Activated T-helper 1 cell treated with anti-CD3 and anti-CD28 coated beads, Interleukin-2, amount 50 U/mL, for 16 hours (primary cell): ENCODE measurements at places on chromosomes 3 and 15.

DNA sequence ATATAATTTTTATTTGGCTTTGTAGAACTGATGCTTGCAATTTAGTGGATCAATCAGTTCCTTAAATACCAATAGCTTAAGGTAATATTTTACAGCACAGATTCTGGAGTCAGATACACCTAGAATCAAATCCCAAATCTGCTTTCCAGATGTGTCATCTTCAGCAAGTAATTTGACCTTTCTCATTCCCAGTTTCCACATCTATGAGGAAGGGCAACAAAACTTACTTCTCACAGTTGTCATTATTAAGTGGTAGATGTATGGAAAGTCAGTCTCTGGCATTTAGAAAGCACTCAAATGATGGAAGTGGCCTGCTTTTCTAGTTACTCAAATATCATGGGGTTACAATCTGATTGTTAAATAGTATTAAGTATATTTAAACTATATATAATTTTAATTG is 767.0 kb downstream of the CADM2 start:
- DNase-seq, result no peak

- no peak for DNase-seq
These were observed 147.5 kb downstream of the FILIP1L start for GRCh38 chr3:99966662-99967416.

DNA sequence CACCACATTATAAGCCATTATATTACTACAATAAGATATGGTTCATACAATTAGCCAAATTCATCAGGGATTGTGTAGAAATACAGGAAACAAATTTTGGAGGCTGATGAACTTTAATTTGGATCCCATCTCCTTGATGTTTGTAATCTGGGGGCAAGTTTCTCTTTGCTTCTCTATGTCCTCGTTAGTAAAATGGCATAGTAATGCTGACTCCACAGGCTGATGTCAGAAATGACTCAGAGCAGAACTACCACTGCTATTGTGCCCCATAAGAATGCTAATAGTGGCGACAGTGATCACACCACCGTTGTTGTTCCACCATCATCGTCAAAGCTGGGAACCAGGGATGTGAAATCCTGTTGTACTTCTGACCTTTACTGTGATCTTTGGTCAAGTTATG is 722.3 kb upstream of the LMCD1 start:
- no peak for DNase-seq

DNA sequence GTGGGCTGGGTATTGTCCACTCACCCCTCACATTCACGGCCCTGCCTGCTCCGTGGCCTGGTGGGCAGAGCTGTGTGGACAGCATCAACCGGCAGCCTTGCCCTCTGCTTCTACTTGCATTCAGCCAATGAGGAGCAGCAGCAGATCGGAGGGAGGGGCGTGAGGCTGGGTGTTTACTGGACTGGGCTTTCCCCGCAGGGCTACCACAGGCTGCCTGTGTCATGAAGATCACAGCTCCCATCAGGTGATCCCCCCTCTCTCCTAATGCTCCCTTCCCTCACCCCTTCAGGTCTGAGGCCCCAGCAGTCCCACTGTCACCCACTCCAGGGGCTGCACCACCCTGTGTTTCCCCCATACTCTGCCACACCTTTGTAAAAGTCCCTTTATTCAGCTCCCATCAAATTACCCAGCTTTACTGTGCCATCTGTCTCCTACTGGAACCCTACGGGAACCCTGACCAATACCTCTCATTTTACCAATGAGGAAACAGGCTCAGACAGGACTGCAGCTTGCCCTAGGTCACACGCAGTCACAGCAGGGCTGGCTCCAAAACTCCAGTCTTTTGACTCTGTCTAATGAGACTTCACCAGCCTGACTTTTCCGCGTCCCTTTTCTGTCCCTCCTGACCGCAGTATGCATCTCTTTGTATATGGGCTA is 81.1 kb downstream of the MEGF11 start:
- no peak for DNase-seq

DNA sequence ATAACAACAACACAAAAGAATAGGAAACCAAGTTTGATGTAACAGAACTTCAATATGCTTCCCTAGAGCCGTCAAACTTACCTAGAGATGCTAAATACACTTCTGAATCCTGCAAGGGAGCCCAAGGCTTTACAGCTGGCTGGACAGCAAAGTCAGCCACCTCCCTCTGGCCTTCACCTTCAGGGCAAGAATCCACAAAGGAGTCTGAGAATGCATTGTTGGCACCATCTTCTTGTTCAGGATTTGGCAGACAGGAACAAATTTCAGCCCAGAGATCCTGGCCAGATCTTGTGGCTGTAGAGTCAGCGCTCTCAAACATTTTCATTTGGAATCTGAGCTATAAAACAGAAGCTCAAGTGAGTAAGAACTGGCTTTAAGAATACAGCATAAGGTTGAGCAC is 2.2 kb downstream of the CCDC32 start:
- no peak for DNase-seq

DNA sequence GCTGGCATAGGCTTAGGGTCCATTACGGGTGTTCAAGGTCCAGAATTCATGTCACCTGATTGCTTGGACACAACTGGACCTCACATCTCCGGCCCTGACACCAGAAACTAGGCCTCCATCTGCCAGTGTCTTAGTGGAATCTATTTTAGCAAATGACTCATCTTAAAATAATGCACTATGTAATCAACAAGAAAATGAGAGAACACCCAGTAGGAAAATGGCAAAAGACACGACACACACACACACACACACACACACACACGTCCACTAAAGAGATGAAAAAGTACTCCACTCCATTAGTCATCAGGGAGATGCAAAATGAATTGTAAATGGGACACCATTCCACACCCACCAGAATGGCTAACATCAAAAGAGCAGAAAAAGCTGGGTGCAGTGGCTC is 11.2 kb downstream of the APBA2 start:
- DNase-seq, result no peak

- DNase-seq, result no peak
These were observed 65.1 kb upstream of the LCTL start for GRCh38 chr15:66630801-66631351.

DNA sequence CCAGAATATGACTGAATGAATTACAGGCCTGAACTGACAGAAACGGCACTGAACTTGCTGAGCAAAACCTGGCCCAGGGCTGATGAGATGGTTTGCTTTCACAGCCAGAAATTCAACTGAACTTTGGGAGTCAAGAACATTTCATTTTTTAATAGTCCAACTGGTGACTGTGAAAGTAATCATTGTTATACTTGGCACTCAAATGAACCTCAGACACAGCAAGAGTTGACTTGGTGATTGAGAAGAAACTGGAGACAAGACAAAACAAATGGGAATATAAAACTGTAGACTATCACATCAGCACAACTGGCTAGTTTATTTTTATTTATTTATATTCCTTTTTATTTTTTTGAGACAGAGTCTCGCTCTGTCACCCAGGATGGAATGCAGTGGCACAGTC is 858.9 kb upstream of the CFAP20DC start:
- DNase-seq, result no peak

DNA sequence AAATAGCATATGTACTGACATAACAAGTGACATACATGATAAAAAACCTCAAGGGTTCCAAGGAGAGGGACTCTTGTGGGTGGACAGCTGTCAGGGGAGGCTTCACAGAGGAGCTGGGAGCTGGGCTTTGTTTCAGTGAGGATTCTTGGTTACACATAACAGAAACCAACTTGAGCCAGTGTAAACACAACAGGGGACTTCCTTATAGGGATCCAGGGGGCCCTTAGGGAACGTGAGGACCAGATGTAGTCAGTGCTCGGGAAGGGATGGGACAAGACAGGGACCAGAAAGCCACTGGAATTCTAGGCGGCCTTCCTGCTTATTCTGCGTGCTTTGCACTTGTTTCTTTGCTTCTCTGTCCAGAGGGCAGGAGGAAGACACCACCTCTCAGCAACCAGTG is 34.9 kb downstream of the SNAPC5 start:
- DNase-seq, result no peak

- DNase-seq, result no peak
These were observed 35.2 kb upstream of the LAMP3 start for GRCh38 chr3:183197734-183198133.

- DNase-seq, result no peak
These were observed 94.3 kb upstream of the PFN2 start for GRCh38 chr3:150064971-150065370.

GRCh38 chr3:174347474-174348138 is 511.5 kb upstream of the NAALADL2 start:
- no peak for DNase-seq

DNA sequence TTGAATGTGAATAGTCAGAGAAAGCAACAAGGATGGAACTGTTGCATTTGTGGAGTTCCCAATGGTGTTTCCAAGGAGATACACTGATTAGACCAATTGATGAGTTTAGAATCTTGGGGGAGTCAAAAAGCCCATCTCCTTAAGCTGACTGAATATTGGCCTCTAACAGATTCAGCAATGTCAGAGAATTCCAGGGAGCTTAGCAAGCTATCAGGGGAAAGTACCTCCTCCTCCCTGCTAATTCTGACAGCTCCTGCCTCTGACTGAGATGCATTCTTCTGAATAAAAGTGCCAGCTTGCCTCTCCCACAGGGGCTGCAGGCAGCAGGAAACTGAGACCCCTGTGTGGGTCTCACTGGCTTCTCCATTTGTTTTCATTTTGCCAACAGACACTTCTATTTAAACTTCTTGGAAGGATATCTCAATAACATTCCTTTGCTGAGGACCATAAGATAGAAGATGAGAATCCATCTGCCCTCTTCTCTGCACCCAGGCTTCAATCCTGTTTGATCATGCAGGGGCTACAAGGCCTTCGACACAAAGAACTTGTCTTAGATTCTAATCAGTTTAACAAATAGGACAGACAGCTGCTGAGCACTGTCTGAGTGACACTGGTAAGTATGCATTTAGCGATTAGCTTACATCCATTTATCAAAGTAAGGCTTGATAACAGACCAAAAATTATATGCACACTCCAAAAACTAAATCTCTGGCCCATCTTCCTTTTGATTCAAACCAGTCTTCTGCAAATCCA is 1080.8 kb downstream of the TUSC7 start:
- no peak for DNase-seq

DNA sequence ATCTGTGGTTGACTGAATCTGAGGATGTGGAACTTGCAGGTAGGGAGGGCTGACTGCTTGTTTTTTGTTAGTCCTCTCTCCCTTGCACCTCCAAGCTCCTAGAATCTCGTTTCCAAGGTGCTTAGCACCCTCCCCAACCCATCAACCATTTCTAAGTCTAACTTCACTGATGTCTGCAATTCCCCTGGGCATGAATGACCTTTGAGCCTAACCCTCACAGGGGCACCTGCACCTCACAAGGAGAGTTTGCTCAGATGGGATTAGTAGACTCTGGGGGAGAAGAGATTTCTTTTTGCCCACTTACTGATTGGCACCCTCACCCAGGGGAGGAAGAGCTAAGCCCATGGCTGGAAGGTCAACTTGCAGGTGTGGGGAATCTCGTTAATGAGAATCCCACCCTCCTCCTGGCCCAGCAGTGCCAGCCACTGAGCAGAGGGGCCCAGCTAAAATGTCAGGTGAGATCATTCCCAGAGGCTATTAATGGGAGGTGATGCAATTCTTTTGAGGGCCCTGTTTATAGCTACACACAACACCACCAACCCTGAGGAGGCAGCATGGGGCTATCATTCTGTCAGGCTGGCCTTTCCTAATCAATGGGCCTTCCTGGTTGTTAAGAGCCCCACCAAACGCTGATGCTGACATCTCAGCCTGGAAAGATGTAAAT is 81.6 kb upstream of the HERC1 start:
- DNase-seq, result no peak

- DNase-seq, result no peak
These were observed 10.8 kb downstream of the CMTM8 start for GRCh38 chr3:32249184-32249782.

DNA sequence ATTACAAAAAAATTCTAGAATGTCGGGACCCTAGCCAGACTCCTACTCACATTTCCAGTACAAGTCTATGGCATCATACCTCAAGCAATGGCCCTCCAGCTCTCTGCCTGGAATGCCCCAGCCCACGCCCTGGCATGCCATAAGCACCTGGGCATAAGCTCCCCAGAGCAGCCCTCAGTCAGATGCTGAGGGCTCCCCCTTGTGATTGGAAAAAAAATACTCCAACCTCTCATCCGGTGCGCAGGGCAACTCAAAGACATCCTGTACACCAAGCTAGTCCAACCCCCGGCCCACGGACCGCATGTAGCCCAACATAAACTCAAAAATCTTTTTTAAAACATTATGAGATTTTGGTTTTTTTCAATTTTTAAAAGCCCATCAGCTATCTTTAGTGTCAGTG is 115.4 kb downstream of the NEK10 start:
- DNase-seq, result no peak

GRCh38 chr15:71115567-71116351 is 488 bp downstream of the THSD4 start:
- DNase-seq, result no peak

DNA sequence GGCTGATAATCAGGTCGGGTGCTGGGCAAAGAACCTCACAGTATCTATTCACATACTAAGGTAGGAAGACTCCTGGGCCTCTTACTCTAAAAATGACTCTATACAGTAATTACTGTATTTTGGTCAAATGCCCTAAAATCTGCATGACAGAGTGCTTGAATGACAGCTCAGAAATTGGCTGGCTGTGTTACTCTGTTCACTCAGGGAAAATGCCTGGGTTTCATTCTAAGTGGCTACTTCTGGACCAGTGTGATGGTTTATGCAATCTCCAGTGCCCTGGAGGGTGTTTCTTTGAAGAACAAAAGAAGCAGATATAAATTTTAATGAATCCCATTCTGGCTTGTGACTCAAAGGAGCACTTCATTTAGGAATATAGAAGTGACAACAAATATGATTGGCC is 2.2 kb downstream of the GABRR3 start:
- no peak for DNase-seq

GRCh38 chr3:147409143-147410115 is at the start of gene ZIC1:
Gene ZIC1, plus strand, starts transcription at chr3:147409365. Its CDS starts 748 bp downstream, at chr3:147410113.
- DNase-seq, result no peak

DNA sequence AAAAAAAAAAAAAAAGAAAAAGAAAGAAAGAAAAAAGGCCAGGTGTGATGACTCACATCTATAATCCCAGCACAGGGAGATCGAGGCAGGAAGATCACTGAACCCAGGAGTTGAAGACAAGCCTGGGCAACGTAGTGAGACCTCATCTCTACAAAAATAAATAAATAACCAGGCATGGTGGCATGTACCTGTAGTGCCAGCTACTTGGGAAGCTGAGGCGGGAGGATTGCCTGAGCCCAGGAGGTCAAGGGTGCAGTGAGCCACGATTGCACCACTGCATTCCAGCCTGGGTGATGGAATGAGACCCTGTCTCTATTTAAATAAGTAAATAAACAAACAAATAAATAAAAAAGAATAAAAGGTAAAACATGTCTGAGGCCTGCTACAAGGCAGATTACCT is 39.3 kb upstream of the LACTB start:
- no peak for DNase-seq

DNA sequence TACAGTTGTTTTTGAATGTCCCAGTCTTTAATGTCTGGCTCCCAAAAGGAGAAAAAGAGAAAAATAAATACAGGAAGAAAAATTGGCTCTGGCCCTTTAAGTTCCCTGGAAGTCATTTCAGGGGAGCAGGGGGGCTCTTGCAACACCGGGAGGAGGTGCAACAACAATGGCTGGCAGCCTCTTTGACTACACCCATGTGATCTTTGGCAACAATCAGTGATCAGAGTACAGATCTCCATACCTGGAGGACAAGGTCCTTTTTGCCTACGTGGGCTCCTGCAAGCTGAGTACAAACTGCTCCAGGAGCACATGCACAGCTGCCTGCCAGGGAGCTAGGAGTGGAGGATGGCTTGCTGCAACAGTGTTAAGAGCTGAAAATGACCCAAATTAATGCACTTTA is 63.9 kb downstream of the GLCE start:
- DNase-seq, result no peak
